Eye (tissue), 1 donor: ENCODE measurements at places on chromosomes 16 and 17.

DNA sequence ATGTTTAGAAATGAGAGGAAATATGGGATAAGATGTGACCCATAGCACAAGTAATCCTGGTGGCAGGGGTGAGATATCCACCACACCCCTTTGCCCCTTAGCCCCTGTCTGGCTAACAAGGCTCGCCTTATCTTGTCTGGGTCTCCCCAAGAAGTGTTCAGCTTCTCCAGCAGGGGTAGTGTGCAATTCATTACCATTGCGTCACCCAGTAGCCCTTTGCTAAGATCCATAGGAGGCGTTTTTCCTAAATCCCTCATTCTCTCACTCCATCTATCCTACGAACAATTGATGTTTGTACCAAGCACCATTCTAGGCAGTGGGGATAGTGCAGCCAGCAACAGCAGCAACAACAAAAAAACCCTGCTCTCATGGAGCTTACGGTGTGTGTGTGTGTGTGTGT is 30.8 kb downstream of the CCDC42 start:
- DNase-seq, result no peak

- DNase-seq, result no peak
Measured at GRCh38 chr17:5019475-5019956, 15.7 kb downstream of the SLC52A1 start.

DNA sequence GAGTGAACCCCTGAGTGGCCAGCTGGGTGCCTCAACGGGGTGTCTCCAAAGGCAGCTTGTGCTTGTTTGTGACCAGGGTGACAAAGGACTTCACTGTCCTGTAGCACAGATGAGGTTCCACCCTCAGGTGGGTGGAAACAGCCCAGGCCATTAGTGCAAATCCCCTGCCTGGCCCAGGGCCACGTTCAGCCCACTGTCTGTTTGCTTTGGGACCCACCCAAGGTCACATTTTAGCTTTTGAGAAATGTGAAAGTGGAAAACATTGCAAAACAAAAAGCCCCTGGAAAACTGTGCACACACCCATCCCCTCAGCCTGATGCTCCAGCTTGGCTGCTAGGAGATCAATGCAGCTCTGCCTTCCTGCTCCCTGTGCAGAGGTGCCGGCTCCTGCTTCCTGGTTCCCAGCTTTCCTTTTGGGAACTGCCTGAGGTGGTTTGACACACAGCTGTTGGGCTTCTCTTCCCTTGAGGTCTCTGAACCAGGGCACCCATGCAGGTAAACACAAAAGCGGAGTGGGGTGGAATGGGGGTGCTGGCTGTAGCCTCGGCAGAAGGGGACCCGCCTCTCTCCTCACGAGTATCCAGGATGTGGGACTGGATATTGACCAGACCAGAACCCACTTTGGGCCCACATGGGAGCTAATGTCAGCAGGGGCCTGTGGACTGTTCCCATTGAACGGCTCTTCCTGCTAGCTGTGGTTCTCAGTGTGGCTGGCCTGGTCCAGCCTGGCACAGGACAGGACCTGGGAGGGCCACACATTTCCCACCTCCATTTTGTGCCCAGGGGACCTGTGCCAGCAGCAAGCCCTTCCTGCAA is 7.9 kb upstream of the SPHK1 start:
- DNase-seq, result peak; percentile 7

GRCh38 chr17:12973496-12974004 is 44.3 kb downstream of the ELAC2 start:
- DNase-seq, result peak; percentile 83

- DNase-seq, result no peak
Measured at GRCh38 chr17:66604376-66604775, 230.5 kb upstream of the CACNG5 start.

DNA sequence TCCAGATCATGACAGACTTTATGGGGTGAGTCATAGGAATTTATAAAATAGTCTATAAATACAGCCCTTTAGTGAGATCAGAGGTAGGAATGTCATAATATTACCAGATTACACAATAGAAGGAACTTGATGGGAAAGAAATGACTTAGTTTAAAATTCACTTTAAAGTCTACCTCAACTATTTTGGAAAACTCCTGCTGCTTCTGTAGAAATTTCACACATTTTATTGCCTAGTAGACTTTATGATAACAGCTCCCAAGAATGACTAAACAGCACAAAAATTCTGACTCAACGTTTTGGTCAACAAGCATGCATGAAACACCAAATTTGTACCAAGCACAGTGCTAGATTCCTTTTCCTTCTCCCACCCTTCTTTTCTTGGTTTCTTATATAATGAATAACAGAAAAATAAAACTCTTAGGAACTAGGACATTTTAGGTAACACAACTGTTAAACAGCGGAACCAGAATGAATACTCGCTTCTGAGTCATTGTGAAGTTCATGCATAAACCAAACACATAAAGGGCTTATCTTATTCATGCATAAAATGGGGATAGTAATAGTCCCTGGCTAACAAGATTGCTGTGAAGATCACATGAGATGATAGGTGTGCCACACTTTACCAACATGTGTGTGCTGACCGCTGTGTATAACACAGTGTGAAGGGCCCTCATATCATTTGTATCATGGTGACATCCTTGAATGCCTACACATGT is 243.9 kb downstream of the CDH8 start:
- DNase-seq, result no peak

- no peak for DNase-seq
Measured at GRCh38 chr16:9713156-9713555, 469.1 kb downstream of the GRIN2A start.

DNA sequence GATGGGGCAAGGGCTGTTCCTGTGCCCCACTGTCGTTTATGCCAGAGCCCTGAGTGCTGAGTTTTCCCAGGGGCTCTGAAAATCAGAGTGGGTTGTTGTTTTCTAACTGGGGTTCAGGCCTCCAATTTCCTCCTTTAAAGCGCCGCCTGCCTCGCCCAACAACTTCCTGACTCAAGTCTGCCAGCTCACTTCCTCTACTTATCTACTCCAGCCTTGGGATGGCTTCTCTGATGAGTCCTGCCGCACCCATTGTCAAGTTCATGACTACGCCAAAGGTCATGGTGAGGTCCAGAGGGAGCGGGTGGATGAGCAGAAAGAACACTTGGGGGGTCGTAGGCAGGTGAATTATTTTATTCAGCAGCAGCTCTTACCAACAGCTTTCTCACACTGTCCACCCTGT is 104.7 kb downstream of the UTP18 start:
- DNase-seq, result no peak

GRCh38 chr16:77692612-77693011 is 29.7 kb upstream of the NUDT7 start:
- DNase-seq, result no peak

DNA sequence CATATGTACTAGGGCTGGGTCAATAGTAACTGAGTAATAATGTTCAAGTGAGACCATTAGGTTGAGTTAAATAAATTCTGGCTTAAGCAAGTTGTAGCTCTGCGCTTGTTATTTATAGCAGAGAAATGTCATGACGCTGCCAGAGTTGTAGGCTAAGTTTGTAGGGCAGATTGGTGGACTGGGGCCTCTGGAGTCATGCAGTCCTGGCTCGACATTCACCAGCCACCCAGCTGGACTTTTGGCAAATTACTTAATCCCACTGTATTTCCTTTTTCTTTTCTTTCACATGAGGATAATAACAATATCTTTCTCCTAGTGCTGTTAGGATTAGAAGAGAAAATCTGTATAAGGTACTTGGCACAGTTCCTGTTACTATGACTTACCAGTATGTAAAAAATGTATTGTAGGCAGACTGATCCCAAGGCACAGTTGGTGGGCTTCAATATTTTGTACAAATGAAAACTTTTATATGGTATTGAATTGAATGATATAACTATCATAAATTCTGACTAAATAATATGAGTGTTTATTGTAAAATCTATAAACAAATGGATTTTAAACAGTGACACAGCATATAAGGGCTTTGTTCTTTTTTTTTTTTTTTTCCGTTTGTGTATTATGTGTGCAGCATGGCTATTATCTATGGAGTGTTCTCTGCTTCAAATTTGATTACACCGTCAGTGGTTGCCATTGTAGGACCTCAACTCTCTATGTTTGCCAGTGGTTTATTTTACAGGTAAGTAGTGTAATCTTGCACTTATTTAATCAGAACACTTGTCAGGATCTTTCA is 2.6 kb downstream of the MFSD11 start:
- DNase-seq, result no peak

DNA sequence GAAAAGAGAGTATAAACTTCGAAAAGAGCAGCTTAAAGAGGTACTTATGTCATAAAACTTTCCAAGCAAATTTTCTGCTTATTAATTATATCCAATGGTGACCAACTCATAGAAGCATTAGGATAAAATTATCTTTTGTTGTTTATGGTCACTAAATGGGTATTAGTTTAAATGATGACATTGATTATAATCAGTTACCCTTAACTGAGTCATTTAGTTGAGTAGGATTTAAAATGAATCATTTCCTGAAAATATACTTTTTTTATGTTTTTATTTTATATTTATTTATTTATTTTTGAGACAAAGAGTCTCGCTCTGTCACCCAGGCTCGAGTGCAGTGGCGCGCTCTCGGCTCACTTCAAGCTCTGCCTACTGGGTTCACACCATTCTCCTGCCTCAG is 55.9 kb downstream of the ABHD15 start:
- no peak for DNase-seq

DNA sequence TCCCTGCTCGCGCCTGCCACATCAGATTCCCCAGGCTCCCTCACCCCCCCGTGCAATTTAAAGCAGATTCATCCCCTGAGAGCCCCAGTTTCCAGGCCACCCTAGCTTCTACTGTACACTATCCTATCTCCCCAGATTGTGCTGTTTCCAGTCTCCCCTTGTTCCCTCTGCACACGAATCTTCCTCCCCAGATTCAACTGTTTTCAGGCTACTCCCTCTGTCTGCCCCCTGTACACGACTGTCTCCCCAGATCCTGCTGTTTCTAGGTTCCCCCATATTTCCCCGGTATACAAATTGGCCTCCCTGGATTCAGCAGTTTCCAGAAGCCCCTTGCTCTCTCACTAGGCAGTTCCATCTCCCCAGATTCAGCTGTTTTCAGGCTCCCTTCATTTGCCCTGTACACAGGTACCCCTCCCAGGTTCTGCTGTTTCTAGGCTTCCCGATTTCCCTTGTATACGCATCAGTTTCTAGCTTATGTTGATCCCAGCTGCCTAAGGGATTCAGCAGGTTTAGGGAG is 22.9 kb downstream of the COPZ2 start:
- DNase-seq, result peak; percentile 91

GRCh38 chr17:32256701-32257019 is 9.0 kb upstream of the RHBDL3 start:
- peak; percentile 42 for DNase-seq

DNA sequence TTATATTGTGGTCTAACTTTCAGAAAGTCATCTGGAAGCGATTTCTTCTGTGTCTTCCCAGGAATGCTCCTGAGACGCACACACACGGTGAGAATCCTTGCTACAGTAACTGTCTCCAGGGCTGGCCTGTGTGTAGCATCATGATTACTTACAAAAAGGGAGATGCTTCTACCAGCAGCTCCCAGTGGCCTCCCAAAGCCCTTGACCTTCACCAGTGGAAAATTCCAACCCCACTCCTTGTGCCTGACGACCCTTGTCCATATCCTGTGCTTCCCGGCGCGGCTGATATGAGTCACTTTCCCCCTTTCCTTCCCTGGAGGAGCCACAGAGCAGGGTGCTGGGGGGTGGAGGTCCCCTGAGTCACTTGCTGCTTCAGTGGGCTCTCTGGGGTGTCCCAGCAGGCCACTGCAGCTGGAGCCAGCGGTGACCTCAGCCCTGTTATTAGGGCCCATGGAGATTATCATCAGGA is 22.1 kb upstream of the NAT9 start:
- DNase-seq, result no peak

DNA sequence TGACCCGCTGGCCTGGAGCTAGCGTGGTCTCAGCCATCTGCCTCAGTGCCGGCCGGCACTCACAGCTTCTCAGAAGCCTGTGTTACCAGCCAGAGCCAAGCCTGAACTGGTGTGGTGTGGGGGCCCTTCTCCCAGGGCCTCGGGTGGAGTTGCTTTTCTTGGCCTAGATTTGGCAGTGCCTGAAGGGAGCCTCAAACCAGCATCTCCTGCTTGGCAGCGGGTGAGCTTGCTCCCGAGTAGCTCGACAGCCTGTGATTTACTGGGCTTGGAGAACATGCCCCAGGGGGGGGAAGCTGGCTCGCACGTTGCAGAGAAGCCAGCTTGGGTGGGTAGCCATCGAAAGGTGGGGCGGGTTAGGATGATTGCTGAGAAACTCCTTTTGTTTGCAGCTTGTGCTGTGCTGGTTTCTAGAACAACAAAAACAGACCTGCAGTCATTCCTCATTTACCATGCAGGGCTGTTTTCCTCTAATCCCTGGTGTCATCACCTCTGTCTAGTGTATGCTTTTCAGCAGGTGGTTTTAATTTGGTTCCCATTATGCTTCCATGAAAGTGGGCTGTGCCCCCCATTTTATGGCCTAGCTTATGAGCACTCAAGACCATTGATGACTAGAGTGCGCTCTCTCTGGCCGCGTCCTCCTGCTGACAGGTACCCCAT is 42.2 kb downstream of the TBCD start:
- DNase-seq, result no peak

DNA sequence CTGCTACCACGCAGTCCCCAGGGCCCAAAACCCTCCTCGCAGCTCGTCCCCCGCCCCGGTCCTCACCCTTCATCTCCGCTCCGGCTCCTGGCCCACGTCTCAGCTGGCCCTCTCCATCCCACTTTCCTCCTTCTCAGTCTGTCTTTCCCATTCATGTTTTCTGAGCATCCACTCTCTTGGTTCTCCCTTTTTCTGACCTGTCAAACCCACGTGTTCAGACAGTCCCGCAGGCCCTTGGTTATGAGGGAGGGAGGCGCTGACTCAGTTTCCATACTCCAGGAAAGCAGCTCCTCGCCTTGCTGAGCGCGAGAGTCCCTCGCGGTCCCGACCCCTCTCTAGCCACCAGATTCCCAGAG is 392 bp upstream of the HID1 start:
- DNase-seq, result no peak

- DNase-seq, result peak; percentile 84
Measured at GRCh38 chr17:10019941-10020451, 114.9 kb upstream of the RCVRN start.

DNA sequence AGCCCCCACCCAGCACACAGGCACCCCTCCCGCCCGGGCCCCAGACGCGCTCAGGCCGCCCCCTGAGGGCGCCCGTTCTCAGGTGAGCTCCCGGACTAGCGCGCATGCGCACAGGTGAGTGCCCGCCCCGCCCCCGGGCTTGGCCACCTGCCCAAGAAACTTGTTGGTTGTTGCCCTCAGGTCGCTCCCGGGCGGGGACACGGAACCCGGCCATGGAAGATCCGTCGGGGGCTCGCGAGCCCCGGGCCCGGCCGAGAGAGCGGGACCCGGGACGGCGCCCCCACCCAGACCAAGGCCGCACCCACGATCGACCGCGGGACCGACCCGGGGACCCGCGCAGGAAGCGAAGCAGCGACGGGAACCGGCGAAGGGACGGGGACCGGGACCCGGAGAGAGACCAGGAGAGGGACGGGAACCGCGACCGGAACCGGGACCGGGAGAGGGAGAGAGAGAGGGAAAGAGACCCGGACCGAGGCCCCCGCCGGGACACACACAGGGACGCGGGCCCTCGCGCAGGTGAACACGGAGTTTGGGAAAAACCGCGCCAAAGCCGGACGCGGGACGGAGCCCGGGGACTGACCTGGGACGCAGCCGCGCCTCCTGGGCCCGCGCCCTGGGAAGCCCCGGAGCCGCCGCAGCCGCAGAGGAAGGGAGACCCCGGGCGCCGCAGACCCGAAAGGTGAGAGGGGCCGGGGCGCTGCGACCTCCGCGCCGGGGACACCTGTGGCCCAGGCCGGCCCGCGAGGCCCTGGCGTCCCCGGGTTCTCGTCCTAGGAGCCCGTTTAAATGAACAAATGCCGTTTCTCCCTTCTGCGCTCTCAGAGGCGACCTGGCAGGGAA is at the start of gene MARVELD3:
Gene MARVELD3, plus strand, starts transcription at position 167 of the 840 bp plus-strand sequence. Its CDS starts 46 bp downstream, at position 213.
- peak; percentile 35 for DNase-seq
